ENCODE measurements at places on chromosomes 16 and 17.

DNA sequence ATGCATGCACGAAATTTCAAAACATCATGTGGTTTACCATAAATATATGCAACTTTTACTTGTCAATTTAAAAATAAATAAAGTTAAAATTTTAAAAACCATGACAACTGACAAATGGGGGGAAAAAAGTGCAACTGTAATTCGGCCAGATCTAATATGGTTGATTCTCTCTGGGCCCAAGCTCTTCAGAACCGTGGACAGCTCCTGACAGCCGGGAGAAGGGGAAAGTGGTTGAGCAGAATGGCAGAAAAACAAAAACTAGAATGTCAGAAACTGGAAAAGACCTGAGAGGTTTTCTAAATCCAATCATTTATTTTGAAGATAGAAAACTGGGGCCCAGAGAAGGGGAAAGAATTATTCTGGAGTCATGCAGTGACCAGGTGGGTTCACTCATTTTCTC lies 126.6 kb downstream of the TMEM132E start:
- no peak for DNase-seq

GRCh38 chr17:1156864-1157263 lies 22.9 kb downstream of the ABR start:
- DNase-seq: no peak

DNA sequence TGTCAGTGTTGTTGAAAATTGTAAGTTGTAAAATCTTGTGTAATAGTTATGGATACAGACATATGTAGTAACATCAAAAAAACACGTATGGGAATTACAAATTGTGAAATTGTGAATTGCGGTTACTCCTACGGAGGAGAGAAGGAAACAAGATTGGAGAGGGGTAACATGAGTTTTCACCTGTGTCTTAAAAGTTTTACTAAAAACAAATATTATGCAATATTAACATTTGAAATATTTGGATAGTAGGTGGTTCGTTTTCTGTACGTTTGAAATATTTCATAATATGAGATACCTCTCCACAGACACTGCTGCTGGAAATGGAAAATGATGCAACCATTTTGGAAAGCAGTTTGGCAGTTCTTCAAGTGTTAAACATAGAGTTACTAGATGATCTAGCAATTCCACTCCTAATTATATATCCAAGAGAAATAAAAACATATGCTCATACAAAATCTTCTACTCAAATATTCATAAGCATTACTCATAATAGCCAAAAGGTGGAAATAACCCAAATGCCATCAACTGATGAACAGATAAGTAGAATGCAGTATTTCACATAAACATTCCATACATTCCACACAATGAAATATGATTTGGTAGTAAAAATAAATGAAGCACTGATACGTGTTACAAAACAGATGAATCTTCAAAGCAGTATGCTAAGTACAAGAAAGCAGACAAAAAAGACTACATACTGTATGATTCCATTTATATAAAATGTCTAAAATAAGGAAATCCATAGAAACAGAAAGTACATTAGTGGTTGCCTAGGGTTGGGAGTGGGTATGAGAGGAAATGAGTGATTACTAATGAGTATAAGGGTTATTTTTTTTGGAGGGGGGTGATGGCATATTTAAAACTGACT lies 40.7 kb upstream of the ABCA10 start:
- DNase-seq: no peak

- DNase-seq: peak; percentile 76
These were observed 48.4 kb upstream of the SKAP1 start for GRCh38 chr17:48478224-48479013.

GRCh38 chr17:68048996-68049395 lies 13.5 kb downstream of the KPNA2 start:
- DNase-seq: no peak

DNA sequence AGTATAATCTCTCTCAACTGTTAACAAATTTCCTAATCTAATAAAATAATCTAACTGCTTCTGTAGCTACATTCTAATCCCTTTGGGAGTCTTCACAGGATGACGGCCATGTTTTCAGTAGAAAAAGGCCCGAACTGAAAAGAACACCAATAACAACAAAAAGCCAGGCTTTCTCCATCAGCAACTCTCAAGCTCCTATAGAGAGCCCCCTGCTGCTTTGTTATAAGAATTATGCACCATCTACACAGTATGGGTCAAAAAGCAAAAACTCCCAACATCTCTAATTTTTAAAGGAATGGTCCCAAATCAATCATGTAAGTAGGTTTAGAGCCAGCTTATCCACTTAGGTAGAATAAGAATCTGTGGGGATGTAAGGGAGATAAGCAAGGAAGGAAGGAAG lies 163.6 kb upstream of the C17orf78 start:
- no peak for DNase-seq

DNA sequence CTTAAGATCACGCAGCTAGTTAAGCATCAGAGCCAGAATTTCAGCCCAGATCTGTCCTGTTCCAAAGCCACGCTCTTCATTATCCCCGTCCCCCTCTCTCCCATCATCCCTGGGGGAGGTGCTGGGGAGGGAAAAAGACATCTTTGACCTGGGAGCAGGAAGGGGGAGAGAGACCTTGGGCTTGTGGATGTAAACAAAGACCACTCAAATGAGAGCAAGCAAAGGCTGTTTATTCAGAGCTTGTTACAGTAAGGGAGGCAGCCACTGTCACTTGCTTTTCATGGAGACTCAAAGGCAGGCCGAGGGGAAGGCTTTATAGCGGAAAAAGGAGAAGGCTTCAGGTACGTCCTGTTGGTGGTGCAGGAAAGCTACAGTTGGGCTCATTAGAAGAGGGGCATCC lies 3.5 kb upstream of the RPRML start:
- no peak for DNase-seq

DNA sequence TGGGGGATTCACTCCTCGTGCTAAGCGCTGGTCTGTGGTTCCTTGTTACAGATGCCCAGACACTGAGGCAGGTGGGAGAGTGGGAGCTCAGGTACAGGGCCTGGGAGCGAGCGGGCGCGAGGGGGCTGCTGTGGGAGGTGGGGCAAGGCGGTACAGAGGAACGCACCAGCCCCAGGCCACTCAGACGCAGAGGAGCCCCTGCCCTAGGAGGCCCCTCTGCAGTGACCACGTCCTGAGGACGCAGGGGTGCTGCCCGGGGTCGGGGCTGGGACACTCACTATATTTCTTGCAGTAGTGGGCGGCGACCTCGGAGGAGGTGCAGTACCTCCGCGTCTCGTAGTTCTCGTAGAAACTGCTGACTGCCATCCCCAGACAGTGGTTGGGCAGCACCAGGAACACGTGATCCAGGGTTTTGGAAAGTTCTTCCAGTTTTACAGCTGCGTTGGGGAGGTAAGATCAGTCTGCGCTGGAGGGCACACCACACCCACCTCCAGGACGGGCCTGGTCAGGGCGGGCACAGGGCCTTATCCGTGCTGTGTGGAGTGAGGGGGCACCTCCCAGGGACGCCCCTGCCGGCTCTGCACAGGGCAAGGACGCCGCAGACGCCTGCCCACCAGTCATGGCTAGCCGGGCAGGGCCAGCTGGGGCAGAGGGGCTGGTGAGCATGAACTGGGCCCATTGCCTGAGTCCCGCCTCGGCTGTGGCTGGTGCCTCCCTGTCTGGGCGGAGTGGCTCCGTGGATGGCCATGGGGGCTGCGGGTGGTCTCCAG lies 16.3 kb upstream of the RNPS1 start:
- DNase-seq: no peak

GRCh38 chr17:64472564-64472963 lies 23.6 kb downstream of the MILR1 start:
- no peak for DNase-seq

- DNase-seq: no peak
These were observed at the start of gene TRIM72 for GRCh38 chr16:31213877-31214707. Gene TRIM72 (plus strand): TSS chr16:31214119. CDS start chr16:31214739, 620 bp downstream.

DNA sequence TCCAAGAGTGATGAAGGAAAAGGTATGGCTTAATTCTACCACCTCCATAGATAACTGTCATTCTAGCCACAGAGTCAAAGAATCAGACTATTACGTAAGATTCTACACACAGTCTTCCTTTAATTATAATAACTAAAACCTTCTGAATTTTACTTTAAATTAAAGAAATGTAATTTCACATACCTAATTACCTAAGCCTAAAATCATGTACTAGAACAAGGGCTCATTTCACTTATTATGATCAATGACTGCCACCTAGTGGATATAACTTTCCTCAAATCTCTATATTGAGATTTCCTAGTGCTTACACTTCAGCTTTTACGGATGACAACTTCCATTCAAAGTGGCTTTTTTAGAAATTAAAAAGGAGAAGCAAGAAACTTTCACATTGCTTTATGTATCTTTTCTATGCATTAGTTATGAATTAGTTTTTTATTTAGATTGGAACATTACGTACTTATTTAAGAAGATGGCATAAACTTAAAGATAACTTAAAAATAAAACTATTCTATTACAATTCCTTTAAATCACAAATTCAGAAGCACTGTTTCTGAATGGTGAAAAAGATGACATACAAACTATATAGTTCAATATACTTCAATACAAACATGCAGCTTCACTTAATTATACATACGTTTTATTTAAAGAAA lies 18.2 kb upstream of the ABCA10 start:
- DNase-seq: peak; percentile 22

DNA sequence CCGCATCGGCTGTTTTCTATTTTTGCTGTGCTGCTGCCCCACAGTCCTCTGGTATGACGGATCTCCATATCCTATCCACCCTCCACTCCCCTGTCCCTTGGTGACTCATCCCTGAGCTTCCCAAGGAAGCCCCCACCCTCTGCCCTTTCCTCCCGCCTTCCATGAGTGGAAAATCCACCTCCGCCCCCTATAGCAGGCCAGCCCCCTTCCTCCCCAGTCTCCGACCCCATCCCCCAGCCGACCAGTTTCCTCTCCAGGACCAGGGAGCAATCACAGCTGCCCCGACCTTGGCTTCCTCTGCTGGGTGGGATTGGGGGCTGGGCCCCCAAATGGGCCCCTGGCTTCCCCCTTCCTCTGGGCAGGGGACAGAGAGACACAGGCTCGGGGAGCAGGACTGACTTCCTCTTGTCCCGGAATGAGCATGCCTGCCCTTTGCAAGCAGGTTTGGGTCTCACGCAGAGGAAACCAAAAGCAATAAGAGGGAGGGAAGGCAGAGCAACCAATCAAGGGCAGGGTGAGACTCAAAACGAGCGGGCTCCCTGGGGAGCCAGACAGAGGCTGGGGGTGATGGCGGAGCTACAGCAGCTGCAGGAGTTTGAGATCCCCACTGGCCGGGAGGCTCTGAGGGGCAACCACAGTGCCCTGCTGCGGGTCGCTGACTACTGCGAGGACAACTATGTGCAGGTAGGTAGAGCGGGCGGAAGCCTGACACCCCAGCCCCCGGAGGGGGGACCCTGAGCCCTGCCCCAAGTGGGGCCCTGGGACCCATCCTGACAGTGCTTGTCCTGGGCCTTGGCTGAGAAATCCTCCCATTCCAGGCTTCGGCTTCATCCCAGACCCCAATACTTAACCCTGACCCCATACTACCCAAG lies at the start of the genes ABI3 and GNGT2:
Gene ABI3 (plus strand): TSS at position 550 of the 872 bp plus-strand sequence. CDS start 18 bp downstream, at position 568.
Gene GNGT2 (minus strand): TSS at position 417 of the 872 bp plus-strand sequence. CDS start 3,152 bp downstream, outside the sequence.
- peak; percentile 75 for DNase-seq

DNA sequence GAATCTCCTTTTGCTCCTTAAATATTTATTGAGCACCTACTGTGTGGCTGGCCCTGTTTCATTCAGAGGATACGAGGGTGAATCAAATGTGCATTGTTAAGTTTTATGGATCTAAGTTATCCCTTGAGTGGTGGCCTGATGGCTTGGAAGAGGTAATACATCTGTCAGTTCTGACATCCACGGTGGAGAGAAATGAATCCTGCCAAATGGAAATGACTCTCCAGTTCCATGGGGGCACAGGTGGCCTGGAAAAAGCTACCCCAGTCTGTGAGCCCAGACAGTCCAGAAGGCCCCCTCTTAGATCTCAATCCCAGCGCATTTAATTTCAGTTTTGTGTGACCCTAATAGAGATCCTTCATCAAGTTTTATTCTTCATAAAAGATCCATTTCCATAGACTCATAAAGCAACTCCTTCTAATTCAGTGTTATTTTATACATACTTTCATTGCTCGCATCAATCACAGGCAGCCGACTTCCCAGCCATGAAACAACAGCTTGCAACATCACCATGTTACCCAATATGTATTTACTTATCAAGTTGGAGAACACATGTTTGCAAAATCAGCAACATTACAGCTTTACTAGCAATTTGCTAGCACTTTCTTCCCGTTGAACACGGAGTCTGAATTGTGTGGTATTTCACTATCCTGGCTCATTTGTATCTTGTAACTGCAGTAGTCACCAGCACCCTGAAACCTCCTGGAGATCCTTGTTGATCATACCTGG lies 334.8 kb upstream of the HSBP1 start:
- DNase-seq: no peak

- no peak for DNase-seq
These were observed 7.1 kb upstream of the ZNF747 start for GRCh38 chr16:30541502-30542329.

DNA sequence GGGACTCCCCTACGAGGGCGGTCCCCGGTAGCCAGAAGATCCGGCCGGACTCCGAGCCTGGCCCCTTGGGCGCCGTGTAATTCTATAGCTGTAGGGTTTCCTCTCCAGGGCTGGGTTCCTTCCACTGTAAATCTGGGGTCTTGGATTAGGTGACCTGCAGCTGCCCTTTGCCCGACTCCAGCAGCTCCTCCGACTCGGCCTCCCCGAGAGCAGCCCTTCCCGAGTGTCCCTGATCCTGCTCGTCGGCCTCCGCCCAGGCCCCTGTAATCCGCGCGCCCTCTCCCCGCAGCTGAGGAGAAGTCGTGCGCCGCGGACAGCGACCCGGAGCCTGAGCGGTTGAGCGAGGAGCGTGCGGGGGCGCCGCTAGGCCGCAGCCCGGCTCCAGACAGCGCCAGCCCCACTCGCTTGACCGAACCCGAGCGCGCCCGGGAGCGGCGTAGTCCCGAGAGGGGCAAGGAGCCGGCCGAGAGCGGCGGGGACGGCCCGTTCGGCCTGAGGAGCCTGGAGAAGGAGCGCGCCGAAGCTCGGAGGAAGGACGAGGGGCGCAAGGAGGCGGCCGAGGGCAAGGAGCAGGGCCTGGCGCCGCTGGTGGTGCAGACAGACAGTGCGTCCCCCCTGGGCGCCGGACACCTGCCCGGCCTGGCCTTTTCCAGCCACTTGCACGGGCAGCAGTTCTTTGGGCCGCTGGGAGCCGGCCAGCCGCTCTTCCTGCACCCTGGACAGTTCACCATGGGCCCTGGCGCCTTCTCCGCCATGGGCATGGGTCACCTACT lies 5.5 kb downstream of the TBX2 start:
- no peak for DNase-seq

GRCh38 chr17:27793168-27793905 lies 7.0 kb downstream of the NOS2 start:
- no peak for DNase-seq

GRCh38 chr16:50812876-50813466 lies 71.1 kb downstream of the CYLD start:
- no peak for DNase-seq

DNA sequence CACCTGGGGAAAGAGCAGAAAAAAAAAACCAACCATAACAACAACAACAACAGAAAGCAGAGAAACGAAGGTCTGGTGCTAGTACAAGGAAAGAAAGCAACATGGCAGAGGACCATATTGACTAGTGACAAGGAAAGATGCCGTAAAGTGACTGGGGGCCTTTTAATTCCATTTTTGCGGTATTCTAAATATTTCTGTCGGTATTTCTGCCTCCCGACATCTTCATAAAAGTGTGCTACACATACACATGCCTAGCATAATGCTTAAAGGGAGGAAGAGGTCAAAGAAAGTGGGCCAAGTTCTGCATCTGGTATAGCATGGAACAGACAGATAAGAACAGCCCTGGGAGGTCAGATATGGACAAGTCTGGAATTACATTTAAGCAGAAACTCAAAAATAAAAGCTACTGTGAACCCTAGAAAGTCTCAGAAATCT lies 19.5 kb upstream of the RNF43 start:
- DNase-seq: no peak

GRCh38 chr16:20214401-20214800 lies 112.9 kb downstream of the GP2 start:
- DNase-seq: no peak

- no peak for DNase-seq
These were observed 190.7 kb downstream of the C16orf95 start for GRCh38 chr16:87126403-87127025.

Data from immature natural killer cell (primary cell).